Mesothelial cell of epicardium (in vitro differentiated cells): ENCODE measurements at places on chromosomes 16 and 17.

DNA sequence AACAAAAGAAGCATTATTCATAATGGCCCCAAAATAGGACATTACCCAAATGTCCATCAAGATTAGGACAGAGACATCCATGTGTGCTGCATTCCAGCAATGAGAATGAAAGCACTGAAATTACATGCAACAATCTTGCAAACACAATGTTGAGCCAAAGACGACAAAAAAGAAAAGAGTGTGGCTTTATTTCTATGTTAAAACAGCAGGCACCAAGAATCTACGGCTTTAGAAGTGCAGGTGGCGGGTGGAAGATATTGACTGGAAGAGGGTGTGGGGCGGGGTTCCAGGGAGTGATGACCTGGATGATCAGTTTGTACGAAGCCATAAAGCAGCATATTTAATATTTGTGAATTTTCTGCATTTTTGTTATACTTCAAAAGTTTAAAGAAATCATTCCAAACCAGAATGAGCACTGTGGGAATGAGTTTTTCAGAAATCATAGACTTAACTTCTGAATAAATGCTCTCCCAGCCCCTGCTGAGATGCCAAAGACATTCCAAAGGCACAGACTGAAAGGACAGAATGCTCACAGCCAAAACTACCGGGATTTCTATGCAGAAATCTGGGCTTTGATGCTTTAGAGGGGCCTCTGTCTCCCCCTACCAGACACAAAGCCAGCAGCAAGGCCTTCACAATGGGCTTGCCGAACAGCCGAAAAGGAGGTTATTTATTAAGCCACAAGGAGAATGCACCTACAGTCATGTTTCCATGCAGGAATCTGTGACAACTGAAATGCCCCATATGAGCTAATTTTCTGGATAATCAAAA is 361.6 kb downstream of the GRIN2A start:
- DNase-seq: no peak

DNA sequence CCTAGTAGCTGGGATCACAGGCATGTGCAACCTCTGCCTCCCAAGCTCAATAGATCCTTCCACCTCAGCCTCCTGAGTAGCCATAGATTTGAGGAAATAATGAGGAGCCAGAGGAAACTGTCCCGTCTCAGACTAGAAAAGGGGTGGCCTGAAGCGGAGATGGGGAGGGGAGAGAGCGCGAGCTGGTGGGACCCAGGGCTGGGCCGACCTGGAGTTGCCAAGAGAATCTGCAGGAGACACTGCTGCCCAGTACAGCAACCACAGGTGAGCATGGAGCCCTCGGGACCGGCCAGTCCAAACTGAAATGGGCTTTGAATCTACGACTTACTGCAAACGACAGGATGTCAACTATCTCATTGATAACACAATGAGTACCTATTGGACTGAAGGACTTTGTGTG is 24.3 kb downstream of the CD300A start:
- no peak for DNase-seq

- no peak for DNase-seq
These were observed 36.2 kb downstream of the KSR1 start for GRCh38 chr17:27492470-27492869.

DNA sequence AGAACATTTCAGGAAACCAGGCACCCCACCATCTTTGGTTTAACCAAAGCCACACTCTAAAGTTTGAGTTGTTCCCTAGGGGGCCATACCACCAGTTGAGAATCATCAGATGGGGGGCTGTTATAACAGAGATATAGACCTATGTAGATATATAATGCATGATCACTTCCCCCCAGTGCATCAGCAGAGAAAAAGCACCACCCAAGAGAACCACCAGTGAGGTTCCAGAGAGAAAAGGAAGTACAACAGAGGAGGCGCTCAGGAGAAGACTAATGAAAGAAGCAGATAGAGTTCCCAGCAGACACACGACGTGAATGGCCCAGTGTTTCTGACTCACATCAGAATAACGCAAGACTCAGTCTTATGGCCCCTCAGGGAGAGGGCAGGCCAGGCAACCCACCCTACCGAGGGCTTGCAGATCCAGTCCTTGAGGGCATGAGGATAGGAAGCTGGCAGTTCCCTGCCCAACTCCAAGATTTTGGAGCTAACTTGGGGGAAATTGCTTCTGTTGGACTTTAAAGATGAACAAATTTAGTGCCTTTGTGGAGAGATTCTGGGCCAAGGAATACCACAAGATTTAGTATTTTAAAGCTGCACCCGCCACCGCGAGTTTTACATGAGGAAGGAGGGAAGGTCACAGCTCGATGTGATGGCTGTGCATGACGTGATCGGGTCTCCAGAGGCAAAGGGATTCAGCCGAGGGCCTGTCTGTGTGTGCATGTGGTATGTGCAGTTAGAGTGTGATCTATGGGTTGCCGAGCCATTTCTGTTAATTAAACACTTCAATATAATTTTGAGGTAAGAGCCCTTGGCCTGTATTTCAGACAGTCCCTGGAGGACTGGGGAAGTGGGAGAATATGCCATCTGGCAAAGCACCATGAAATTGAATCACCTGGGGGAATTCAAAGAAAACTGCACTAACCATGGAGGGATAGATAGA is 53.1 kb downstream of the AIPL1 start:
- DNase-seq: no peak
